ENCODE measurements at places on chromosomes 1 and 21.
A peak's percentile ranks its signal among the peaks of the same experiment; 100 is the strongest.

GRCh38 chr1:53851571-53852285, 13.6 kb upstream of the NDC1 start:
- no peak for DNase-seq

- no peak for DNase-seq
Observed at GRCh38 chr1:19234224-19234623, 17.1 kb downstream of the EMC1 start.

GRCh38 chr1:117029685-117030084, 28.1 kb downstream of the CD101 start:
- no peak for DNase-seq

- DNase-seq = no peak
Observed at GRCh38 chr1:247647864-247648263, 31.7 kb downstream of the OR13G1 start.

GRCh38 chr1:229378586-229379367, 35.9 kb upstream of the CCSAP start:
- DNase-seq = peak; percentile 8

- DNase-seq = no peak
Observed at GRCh38 chr1:72006092-72006491, 276.2 kb downstream of the NEGR1 start.
